NCI-H2171 (cell line): ENCODE measurements at places on chromosomes 5 and 9.

- DNase-seq: no peak
Measured at GRCh38 chr9:75803130-75803529, 87.3 kb upstream of the PCSK5 start.

GRCh38 chr9:25917731-25918362 lies 239.6 kb upstream of the TUSC1 start:
- DNase-seq: no peak

DNA sequence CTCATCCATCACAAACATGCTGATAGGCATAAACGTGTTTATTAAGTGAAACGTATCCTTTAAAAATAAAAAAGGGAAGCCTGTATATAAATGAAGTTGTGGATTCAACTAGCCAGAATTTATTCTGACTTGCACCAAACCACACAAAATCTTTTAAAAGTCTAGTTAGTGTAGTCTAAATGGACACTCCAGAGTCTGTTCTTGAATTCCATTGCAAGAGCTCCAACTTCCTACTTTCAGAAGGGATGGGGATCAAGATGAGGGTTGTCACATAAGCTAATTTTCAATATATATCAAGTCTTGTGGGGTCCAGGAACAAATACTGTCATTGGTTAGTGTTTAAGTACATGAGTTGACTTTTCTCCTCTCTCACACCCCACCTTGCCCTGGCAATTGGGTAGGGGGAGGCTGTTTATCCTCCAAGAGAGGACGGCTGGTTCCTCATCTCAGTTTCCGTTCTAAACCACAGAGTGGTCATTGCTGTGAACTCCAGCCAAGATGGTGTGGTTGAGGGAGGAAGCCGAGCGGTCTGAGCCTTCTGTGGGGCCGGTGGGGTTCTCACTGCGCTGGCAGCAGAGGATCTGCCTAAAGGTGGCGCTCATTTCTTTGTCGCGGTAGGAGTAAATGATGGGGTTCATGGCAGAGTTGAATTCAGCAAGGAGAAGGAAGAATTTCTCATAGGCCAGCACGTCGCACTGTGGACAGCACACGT lies 163.2 kb downstream of the LPAR1 start:
- no peak for DNase-seq

DNA sequence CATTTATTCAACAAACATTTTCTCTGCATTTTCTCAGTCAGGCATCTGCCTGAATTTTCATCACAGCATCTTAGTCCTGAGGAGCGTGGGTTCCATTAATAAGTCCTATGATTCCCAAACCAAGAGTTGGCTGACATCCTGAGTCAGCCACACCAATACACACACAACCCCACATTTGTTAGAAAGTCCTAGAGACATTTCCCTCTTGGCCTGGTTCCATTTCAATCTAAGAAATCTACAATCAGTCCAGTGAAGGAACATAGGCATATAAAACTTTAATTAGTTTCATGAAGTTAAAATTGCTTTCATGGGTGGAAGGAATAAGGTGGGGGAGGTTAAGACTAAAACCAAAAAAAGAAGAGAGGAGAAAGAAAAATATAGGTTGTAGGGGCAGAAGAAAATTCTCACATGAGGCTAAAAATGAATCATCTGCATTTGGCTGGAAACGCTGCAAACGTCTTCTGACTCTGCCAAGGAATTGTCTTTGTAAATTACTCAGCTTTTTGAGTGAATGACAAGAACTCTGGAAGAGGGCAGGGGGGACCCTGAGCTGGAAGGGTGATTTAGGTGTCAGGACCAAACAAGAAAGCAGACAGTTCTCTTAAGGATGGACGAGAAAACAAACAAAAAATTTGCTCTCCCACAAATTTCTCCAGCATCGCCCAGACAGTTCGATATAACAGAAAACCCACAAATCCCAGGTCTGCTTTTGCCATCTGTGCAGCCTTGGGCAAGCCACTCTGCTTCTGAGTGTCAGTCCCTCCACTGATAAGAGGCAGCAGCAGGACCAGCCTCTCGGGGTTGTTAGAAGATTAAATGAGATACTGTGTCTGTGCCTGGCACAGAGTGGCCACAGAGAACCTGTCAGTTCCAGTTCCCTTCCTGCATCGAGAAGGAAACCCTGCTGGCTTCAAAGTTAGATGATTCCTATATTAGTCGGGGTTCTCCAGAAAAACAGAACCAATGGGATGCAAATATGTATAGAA lies 289.7 kb downstream of the CDK5RAP2 start:
- DNase-seq: no peak

- no peak for DNase-seq
Measured at GRCh38 chr9:109426626-109427402, 71.3 kb downstream of the PTPN3 start.

DNA sequence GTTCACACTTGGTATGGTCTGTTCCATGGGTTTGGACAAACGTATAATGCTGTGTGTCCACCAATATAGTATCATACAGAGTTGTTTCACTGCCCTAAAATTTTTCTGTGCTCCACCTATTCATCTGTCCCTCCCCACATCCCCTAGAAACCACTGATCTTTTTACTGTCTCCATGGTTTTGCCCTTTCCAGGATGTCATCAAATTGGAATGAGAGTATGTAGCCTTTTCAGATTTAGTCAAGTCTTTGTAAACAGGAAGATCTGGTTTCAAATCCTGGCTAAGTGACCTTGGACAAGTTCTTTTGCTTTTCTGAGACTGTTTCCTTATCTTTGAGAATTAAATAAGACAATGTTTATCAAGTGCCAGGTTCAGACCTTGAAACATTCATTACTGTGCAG lies 13.2 kb upstream of the LVRN start:
- no peak for DNase-seq

DNA sequence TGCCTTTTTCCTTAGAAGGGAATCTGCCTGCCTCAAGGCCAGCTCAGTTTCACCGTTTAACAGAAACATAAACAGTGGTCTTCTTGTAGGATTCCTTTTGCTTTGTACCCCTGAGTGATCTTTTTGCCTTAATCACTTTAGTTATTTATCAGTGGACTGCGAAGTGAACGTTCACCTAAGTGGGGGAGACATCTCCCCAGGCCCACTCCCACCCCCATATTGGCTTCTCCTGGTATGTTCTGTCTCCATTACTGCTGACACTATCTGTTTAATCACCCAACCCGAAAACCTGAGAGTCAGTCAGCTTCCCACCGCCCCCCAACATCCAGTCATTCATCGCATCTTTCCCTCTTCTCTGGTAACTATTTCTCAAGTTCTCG lies 1.4 kb downstream of the SKP2 start:
- no peak for DNase-seq

DNA sequence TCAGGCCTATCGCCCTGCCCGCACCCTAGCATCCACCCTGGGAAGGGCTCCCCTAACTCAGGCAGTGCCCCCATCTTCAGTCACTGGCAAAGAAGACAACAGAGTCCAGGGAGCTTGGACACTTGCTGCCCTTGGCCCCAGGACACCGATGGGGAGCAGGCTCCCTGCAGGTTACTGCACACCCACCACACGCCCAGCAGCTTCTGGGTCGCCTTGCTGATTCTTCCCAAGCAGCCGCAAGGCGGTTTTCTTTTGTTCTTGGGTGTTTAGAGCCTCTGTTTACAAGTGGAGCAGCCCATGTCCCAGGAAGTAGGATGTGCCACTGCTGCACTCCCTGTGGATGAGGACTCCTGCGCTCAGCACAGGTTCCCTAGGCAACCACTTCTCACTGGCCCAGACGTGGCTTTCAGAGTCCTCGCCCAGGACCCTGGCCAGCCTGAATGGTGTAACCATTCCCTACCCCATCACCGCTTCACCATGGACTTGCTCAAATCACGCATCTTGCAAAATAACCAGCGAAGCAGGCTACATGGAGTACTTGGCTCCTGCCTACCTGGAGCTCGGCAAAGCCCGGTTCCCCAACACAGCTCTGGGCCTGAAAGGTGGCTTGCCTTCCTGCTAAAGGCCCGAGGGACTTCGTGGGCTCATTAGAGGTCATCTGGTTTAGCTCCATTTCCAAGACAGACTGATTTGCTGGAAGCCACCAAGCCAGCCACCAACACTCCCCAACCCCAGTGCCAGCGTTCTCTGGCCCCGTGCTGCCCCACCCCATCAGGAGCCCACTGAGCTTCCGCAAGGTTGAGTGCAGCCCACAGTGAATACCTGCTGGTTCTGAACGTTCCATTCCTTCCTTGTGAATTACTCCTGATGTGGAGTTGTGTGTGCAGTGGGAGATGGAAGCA lies 60.0 kb downstream of the PSMB7 start:
- DNase-seq: no peak

DNA sequence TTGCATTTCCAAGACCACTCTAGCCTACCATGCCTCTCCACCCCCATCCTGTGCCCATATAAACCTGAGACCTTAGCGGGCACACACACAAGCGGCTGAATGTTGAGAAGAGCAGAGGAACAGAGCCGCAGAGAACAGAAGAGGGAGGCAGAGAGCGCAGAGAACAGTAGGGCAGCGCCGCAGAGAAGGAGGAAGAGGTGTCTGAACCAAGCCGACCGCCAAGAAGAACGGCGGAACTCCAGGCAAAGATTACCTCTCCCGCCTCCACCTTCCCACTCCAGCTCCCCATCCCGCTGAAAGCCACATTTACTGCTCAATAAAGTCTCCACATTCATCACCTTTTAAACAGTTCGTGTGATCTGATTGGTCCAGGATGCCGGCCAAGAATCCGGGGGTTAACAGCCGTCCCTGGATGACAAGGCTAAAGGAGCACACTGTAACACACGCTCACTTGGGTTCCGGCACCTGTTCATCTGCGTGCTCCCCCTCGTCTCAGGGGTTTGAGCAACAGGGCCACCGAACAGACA lies 33.2 kb downstream of the GRIN3A start:
- DNase-seq: no peak

- no peak for DNase-seq
Measured at GRCh38 chr9:133647765-133648469, 11.8 kb downstream of the DBH start.

GRCh38 chr9:72615931-72616330 lies 94.5 kb downstream of the TMC1 start:
- no peak for DNase-seq

GRCh38 chr5:109571785-109572184 lies 117.9 kb upstream of the MAN2A1 start:
- no peak for DNase-seq

DNA sequence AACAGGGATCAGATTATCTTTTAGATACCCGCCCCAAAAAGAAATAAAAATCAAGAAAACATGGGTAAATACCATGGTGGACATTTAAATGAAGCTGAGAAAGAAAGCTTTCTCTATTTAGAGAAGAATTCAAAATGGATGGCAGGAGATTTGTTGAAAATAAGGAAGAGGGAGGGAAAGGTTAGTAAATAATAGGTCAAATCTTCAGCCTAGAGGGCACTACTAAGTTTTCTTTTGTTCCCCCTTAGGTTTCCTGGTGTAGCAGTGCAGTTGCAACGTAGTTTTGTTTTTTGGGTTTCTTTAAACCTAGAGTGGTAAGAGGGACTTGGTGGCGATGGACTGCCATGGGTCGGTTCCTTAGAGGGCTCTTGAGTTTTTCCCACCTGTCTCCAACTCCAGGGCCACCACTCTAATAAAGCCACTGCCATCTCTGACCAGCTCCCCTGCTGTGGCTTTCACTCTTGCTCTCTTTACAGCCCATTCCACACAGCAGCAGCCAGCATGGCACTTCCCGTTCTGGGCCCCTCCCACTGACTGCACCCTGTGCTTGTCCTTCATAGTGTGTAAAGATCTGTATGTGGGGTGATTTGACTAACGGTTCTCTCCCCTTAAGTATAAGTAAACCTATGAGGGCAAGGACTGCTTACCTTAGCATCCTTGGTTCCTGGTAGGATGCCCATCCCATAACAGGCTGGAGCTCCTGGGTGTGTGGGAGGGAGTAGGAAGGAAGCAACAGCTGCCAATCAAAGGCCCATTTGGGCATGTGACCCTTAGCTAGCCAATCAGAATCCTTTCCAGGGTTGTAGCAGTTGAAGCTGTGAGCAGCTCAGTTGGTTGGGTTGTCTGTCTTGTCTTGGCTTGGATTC lies 118.3 kb downstream of the SLC1A3 start:
- no peak for DNase-seq

DNA sequence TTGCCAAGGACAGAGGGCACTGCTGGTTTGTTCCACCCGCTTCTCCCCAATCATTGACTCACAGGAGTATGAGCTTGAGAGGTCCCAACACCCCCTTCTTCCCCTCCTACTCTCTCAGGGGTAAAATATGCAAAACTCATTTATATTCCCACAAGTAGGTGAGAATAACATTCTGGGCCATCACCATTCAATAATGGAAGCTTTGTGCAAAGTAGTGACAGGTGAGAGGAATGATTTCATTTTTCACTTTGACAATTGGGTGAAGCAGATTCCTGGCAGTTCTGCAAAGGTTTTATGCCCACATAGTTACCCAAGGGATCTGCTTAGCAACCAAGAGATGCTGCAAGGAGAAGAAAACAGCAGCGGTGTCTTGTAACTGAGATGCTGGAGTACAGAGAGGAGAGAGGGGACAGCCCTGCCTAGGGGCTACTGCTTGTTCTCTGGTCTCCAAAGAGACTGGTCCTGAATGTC lies 137.6 kb downstream of the CMYA5 start:
- DNase-seq: no peak
